Liver (tissue), 10 donors: ENCODE measurements at places on chromosomes 2 and 18.
A peak's percentile ranks its signal among the peaks of the same experiment; 100 is the strongest.

DNA sequence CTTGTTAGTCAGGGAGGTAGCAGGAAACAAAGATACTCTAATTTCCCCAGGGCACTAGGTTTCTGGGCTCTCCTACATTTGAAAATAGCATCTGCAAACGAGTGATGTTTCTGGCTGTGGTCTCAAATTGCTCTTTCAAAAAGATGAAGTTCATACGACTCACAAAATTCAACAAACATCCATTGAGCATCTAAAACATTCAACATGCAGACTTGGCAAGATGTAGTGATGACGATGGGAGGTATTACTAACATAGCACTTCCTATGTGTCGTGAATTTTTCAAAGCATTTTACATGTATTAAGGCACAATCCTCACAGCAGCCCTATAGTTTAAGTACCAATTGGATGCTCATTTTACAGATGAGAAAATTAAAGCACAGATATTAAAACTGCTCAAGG, 5.2 kb downstream of the CCBE1 start:
- peaks cover 9% of the 10 kb centered on the region for H3K4me1 ChIP-seq
- no peaks in the 10 kb centered on the region for H3K36me3 ChIP-seq
- H3K4me3 ChIP-seq, result no peak overlapping the region
- DNase-seq, result no peak
- peaks cover 8% of the 10 kb centered on the region for H3K27me3 ChIP-seq

GRCh38 chr2:167355821-167356220, 467.5 kb downstream of the XIRP2 start:
- H3K27me3 ChIP-seq, result no peaks in the 10 kb centered on the region
- no peaks in the 10 kb centered on the region for H3K4me1 ChIP-seq
- DNase-seq, result no peak
- H3K27ac ChIP-seq, result no peak overlapping the region
- H3K4me3 ChIP-seq, result no peak overlapping the region

DNA sequence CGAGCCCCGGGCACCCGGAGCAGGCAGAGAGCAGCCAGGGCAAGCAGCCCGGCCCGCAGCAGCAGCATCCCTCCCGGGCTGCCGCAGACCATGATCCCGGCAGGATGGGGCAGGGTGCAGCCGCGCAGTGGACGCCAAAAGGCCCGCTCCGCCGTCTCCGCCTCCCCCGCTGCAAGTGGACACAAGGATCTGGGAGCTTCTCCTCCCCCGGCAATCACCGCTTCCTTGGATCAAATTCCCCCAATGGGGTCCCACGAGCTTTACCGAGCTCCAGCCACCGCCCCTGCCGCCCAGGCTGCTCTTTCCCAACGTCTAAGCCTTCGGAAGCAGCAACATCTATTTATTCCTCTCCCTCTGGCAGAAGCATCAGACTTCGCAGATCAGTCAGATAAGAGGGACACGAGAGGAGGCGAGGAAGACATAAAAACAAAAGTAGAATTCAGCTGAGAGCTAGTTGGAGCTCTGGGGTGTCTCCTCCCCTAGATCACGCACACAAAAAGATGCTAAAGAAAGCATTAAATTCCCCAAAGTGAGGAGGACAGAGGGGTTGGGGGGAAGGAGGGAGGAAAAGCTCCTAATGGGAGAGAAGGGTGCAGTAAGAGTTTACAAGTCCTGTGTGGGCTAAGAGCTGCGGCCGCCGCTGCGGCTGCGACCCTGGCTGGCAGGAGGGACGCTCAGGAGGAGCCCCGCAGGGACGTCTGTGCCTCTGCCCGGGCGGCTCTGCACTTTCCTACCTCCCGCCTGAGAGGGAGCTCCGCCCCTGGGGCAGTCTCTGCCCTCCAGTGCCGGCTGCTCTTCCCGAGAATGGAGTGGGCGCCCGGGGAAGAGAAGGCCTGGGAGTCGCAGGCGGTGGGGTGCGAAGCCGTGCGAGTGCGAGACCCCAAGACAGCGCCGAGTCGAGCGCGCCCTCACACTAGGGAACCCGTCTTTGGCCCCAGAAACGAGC, at the start of gene FRZB:
Gene FRZB (minus strand): TSS at position 177 of the 946 bp plus-strand sequence. CDS start 85 bp downstream, at position 92.
- peak within 1 kb of the TSS; percentile 46 for H3K4me3 ChIP-seq
- peaks cover 6% of the 10 kb centered on the region for H3K4me1 ChIP-seq
- H3K36me3 ChIP-seq, result no peaks in the 10 kb centered on the region
- H3K27ac ChIP-seq, result no peak within 1 kb of the TSS
- DNase-seq, result peak; percentile 36

DNA sequence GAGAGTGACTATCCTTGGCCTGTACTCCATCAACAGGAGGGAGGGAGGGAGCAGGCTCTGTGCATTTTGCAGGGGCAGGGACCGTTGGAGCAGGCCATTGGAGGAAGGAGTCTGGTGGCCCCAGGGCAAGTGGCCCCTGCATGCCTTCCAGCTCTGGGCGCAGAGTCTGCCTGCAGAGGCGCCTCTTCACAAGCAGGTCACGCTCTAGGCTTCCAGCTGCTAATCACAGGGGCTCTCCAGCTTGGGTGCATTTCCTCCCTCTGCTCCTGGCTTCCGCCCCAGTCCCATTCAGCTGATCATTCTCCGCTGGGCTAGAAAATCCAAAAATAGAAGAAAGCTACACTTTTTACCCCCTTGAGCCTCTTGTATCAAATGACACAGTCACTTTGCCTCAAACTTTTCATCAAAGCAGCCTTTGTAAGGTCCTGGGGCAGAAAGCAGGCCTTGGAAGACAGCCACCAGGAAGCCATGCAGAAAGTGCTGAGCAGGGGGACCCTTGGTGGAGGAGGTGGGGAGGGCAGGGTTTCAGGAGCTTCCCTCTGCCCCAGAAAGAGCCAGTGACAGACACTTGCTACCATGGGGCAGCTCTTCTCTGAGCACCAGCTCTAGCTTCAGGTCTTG, 11.3 kb downstream of the TMEM247 start:
- no peak overlapping the region for H3K4me3 ChIP-seq
- no peaks in the 10 kb centered on the region for H3K4me1 ChIP-seq
- DNase-seq, result no peak
- H3K27ac ChIP-seq, result no peak overlapping the region

DNA sequence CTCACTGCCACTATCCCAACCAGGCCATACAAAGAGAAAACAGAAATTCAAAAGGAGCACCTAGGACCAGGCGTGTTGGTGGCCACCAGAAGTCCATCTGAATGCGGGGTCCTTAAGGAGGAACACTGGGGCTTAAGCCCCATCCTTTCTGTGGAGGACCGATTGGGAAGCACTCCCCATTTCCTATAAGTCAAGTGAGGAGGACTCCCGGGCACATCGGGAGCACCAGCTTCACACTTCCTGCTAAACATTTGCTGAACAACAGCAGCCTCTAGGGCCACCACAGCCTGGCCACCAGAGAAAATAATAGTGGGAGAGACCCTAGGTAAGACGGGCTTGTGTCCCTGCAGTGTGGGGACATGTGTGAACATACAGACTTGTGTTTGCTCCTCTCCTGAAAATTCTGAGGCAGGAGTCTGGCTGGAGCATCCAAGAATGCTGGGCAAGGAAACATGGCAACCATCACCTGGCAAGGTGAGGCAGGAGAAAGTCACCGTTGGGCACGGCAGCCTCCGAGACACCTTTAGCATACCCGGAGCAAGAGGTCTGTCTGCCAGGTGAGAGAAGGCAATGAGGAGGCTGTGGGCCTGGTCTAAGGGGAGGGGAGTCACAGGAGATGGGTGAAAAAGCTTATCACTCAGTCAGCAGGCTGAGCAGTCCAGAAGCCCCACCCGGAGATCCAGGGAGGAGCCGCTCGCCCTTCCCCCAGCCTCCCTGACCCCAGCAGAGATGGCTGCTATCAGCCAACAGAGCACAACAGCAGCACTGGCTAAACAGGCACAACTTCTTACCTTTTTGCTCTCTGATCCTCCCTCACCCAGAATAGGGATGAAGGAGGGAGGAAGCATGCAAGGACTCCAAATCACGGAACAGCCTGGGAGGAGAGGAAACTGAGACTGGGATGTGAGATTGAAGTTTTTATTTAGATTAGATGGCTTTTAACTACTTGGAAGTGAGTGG, 282.3 kb downstream of the EIPR1 start:
- H3K4me3 ChIP-seq, result no peak overlapping the region
- no peaks in the 10 kb centered on the region for H3K4me1 ChIP-seq
- peak; percentile 82 for DNase-seq

GRCh38 chr2:204321910-204322751, 223.1 kb upstream of the PARD3B start:
- no peaks in the 10 kb centered on the region for H3K4me1 ChIP-seq
- no peak overlapping the region for H3K27ac ChIP-seq
- no peak overlapping the region for H3K4me3 ChIP-seq

GRCh38 chr2:15058015-15058720, 425.7 kb downstream of the LRATD1 start:
- H3K4me3 ChIP-seq, result no peak overlapping the region
- H3K36me3 ChIP-seq, result no peaks in the 10 kb centered on the region
- no peaks in the 10 kb centered on the region for H3K27me3 ChIP-seq
- DNase-seq, result no peak
- H3K27ac ChIP-seq, result no peak overlapping the region

DNA sequence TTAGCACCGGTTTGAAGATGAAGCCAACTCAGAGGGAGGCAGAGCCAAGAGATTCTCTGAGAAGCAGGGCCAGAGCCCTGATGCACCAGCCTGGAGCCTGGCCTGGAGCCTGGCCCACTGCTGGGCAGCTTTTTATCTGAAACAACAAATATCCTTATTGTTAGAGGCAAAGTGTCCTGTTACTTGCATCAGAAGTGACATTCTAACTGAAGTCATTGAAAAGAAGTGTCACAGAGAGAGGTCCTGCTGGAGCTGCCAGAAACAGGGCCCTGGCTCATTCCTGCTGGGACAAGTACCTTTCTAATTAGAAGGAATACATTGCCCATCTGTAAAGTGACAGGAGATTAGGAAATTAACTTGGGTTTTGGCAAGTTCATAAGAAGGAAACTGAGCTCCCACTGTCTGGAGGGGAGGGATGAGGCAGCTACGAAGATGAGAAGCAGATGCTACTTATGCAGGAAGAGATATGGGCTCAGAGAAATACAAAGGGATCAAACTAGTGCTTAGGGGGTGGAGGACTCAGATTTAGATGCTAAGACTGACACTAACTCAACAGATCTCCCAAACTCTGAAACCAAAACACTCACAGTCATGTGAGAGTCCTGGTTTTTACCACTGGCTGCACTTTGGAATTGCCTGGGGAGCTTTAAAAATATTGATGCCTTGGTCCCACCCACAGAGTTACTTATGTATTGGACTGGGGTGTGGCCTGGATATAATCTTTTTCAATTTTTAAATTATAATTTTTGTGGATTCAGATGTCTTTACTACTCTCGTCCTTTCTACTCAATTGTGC, 11.0 kb upstream of the HK2 start:
- H3K27ac ChIP-seq, result no peak overlapping the region
- H3K4me1 ChIP-seq, result no peaks in the 10 kb centered on the region
- no peaks in the 10 kb centered on the region for H3K36me3 ChIP-seq
- H3K4me3 ChIP-seq, result no peak overlapping the region
- no peaks in the 10 kb centered on the region for H3K27me3 ChIP-seq
- no peak for DNase-seq

DNA sequence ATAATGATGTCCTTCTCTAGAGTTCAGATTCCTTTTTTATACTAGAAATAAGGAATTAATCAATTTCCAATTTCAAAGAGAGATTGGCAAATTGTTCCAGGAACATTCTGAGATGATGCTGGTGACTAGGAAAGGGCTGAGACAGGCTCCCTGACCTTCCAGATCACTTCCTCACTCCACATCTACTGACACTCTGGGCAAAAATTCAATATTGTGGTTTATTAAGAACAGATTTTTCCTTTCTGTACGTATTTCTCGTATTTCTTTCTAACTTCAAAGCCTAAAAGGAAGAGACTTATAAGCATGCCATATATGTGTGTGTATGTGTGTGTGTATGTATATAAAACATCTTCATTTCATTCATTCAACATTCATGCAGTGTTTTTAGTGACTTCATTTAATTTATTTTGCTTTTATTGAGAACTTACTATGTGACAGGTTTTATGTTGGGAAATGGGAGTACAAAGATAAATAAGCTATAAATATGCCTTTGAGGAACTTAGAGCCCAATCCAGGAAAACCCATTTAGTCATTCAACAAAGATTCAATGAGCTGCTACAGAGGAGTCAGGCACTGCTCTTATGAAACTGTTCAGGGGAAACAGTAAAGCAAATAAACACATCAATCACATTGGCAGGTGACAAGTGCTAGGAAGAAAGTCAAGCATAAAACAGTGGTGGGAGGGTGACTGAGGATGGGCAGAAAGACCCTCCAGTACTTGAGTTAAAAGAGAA, 137.9 kb downstream of the RDH14 start:
- DNase-seq, result no peak
- no peaks in the 10 kb centered on the region for H3K4me1 ChIP-seq
- H3K27ac ChIP-seq, result no peak overlapping the region
- H3K36me3 ChIP-seq, result no peaks in the 10 kb centered on the region

DNA sequence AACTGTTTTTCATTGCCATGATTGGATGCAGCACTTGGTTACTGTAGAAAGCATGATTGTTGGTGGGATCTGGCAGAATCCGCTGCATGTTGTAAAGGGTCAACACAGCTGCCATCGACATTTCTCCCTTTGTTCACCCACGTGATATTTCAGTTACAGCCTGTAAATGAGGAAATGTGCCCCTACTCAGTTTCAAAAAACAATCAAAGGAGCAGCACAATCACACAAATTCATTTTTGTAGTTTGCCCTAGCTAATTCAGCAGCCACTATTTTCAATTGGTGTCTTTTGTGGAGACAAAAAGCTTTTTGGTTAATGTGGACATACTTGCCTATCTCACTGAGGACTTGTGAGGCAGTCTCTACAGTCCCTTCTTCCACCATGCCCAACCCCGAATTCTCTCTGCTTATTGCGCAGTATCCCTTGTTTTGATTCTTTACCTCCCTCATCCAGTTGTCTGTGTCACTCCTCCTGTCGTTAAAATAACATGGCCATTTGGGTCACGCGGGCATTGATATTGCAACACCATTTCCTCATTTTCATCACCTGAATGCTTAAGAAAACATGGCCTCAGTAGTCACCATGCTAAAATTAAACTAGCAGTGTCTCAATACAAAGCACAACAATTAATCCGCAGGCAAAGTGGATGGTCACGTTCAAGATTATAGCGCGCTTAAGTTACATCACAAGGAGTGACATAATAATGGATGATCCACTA, 6.4 kb upstream of the PROC start:
- peaks cover 49% of the 10 kb centered on the region for H3K4me1 ChIP-seq
- no peaks in the 10 kb centered on the region for H3K27me3 ChIP-seq
- no peaks in the 10 kb centered on the region for H3K36me3 ChIP-seq

DNA sequence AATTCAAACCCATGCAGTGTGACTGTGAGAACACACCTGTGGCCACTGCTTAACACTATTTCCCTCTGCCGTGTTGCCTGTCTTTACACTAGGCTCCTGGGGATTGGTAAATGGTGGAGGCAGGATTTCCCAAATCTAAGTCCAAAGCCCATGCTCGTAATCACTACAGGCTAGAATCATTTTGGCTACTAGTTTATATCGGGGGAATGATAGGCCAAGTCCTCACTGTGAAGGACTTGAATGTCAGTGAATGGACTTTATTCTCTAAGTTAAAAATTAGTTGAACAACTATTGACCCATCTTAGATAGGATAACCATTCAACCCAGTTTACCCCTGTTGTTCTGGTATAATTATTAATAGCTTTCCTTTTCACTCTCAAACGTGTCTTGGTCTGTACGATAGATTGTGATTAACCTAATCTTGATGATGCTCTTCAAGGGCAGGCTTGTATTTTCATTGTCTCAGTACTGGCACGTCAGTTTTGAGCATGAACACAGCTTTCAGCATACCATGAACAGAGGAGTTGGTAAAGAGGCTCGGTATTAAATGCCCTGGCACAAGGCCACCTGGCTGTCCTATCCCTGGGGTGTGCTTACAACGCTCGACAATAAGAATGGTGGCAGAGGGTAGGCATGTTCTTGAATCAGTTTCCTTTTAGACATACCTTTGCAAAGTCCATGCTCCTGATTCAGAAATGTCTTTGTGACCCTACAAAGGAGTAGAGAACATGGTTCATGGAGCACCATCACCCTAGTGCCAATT, 148.8 kb downstream of the RTN4 start:
- no peaks in the 10 kb centered on the region for H3K27me3 ChIP-seq
- peak overlapping the region; percentile 44 for H3K27ac ChIP-seq
- no peaks in the 10 kb centered on the region for H3K36me3 ChIP-seq
- peaks cover 42% of the 10 kb centered on the region for H3K4me1 ChIP-seq
- H3K4me3 ChIP-seq, result no peak overlapping the region
